T-helper 2 cell (primary cell): ENCODE measurements at places on chromosomes 6 and 20.

- DNase-seq, result no peak
Measured at GRCh38 chr6:27599859-27600532, 127.1 kb upstream of the ZNF184 start.

GRCh38 chr20:64024141-64024990 lies 11.6 kb upstream of the C20orf204 start:
- no peak for DNase-seq

GRCh38 chr20:9130521-9130920 lies 61.6 kb downstream of the PLCB4 start:
- no peak for DNase-seq

- DNase-seq, result no peak
Measured at GRCh38 chr6:138410048-138410735, 6.2 kb downstream of the HEBP2 start.

DNA sequence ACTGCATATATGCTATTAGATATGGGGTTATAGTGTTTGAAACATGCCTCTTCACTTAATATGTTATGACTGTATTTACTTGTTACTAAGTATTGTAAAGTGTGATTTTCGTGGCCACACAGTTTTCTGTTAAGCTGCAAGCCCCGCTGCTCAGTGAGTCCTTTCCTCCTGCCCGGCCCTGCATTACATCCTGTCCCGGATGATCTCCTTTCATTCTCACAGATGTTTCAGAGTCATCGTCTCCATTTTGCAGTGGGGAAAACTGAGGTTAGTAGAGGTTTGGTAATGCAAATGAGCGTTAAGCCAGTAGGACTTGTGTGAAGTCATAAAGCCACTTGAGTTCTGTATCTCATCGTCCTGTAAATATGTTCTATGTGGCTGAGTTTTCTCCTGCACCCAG lies 155.5 kb downstream of the CFAP61 start:
- DNase-seq, result no peak

DNA sequence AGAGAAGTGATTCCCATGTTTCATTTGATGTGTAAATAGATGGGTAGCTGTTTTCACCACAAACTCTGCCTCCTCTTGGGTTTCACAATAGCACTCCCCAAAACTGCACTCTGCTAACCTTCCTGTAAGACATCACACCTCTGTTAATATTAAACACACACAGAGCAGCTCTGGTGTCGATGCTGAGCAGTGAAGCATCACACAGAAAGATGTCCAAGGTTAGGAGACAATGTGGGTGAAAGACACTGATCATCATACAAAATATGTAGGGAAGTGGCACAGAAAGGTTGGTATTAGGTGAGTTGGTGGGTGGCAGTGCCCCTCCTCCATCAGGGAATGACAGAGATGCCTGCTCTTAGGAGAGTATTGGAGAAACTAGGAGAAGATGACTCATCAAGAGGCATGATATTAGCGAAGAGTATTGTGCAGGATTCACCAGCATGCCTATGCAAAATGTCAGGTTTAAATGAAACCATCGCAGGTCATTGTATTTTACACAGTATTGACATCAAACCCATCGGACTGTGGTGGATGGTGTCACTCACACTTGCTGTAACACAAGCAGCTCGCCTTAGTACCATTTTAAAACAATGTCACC lies 199.7 kb downstream of the TBXT start:
- no peak for DNase-seq

DNA sequence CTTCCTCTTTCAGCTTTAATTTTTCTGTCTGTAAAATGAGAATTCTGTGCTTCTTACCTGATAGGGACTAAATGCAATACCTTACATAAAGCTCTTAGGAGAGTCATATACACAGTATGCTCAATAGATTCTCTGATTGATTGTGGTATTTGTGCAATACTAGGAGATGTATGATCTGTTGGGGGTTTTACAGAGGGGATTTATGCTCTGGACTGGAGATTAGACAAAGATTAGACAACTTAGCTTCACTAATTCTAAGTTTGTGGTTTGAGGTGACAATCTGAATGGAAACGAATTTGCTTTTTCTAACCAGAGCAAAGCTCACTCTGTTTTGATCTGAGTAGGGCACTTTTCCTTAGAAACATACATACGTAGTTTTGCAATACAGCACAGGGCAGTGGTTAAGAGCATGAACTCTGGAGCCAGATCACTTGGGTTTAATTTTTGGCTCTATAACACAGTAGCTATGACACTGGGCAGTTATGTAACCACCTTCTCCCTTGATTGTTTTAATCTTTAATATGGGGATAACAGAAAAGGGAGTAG lies 126.2 kb downstream of the RNF144B start:
- DNase-seq, result no peak

DNA sequence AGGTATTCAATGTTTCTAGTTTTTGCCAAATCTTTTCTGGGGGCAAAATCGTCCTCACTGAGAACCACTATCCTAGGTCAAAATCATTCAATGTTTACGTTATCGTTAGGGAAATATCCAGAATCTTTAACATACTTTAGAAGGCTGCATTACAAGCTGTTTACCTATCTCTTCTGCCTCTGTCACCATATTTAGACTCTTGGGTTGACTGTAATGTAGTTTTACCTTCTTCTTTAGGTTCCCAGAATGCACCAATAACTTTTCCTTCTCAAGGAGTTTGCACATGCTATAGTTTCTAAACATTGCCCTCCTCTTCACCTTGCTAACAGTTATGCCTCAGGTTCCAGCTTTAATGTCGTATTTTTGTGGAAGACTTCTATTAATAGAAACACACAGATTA lies 1185.5 kb upstream of the ADGRB3 start:
- no peak for DNase-seq

GRCh38 chr6:10465629-10466499 lies 51.0 kb upstream of the TFAP2A start:
- DNase-seq, result no peak

GRCh38 chr6:22132656-22133055 lies 164.2 kb downstream of the PRL start:
- no peak for DNase-seq
